ENCODE measurements at places on chromosomes 3 and 15. TPM values are rescaled to one million over a fixed set of nuclear protein-coding genes. Genes with fewer than 3 reads are reported as not detected.

The PRTG gene
- total RNA-seq, result 6.9 TPM

The RGMA gene
- total RNA-seq, result not detected

The TEX9 gene
- total RNA-seq, result 2.9 TPM

The PTPRG gene
- total RNA-seq, result 41.0 TPM

The TRIM42 gene
- not detected for total RNA-seq

The IL17RE gene
- 0.64 TPM for total RNA-seq
